Stimulated activated CD4-positive, alpha-beta T cell treated with anti-CD3 and anti-CD28 coated beads, Interleukin-4, amount 100 ng/mL, for 48 hours (primary cell): ENCODE measurements at places on chromosomes 1 and 21.

- no peak for DNase-seq
These were observed 65.6 kb upstream of the SCCPDH start for GRCh38 chr1:246658567-246658966.

- no peak for DNase-seq
These were observed 11.6 kb upstream of the PTPN7 start for GRCh38 chr1:202172015-202172355.

DNA sequence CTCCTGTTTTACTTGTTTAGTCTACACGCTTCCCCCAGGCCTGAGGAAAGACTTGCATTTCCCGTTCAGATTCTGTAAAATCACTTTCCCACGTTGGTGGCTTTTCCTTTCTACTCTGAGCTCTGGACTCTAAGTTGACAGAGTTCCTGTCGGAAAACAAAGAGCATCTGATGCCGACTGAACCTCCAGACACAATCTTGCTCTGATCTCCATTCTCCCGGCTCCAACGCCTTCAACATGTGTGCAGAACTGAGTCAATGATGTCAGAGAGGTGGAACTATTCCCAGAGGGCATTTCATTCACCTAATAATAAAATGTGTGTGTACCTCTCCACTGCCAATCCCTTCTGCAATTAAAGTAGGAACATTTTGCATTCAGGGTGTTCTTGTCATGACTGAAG is 147.7 kb downstream of the MIS18A start:
- DNase-seq: no peak

- no peak for DNase-seq
These were observed 212.0 kb upstream of the BEND5 start for GRCh38 chr1:48988633-48989197.

DNA sequence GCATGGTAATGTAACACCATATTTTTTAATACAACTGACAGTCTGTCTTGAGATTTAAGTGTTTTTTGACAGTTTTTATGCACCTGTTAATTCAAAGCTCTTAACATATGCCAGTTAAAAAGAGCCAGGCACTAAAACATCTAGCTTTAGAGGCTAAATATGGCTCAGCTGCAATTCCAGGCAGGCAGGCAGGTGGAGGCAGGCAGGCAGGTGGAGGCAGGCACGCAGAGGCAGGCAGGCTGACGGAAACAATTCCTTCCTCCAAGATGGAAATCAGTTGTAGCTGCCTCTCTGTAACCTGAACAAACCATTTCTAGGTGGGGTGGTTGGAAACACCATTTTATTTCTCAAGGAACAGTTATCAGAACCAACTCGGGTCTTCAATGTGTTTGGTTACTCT is 51.2 kb downstream of the GORAB start:
- no peak for DNase-seq

- DNase-seq: no peak
These were observed 21.3 kb downstream of the CHODL start for GRCh38 chr21:18265944-18266343.
